ENCODE measurements at places on chromosomes 12 and 14.
A peak's percentile ranks its signal among the peaks of the same experiment; 100 is the strongest.

- no peak for DNase-seq
Observed at GRCh38 chr12:89494411-89495231, 30.0 kb downstream of the GALNT4 start.

- DNase-seq, result no peak
Observed at GRCh38 chr12:9740106-9740750, 7.3 kb upstream of the CLECL1 start.

DNA sequence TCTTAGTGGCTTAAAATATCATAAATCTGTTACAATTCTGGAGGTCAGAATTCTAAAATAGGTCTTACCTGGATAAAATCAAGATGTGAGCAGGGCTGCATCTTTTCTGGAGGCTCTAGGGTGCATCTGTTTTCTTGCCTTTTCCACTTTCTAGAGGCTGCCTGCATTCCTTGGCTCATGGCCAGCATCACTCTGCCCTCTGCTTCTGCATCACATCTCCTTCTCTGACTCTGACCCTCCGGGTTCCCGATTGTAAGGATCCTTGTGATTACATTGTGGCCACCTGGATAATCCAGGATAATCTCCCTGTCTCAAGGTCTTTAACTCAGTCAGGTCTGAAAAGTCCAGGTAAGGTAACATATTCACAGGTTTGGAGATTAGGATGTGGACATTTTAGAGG lies 11.0 kb upstream of the BMP4 start:
- DNase-seq, result no peak

DNA sequence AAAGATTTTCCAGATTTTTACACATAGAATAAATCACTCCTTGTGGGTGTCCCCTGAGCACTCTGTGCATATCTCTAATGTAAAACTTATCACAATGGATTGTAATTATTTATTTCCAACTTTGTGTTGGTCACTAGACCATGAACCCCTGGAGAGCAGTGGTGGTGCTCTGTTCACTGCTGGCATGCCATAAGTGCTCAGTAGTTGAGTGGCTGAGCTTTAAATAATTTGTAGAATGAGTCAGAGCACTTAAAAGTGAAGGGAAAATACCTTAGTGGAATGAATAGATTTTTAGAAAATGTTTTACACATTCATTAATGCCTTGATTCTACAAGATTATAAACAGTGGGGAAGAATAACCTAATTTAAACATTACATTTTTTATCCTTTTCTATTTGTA lies 6.3 kb downstream of the MGAT4C start:
- no peak for DNase-seq

- DNase-seq, result no peak
Observed at GRCh38 chr12:111409403-111409779, 3.7 kb downstream of the SH2B3 start.

- peak; percentile 50 for DNase-seq
Observed at GRCh38 chr12:49043856-49044258, 16.7 kb downstream of the KMT2D start.

DNA sequence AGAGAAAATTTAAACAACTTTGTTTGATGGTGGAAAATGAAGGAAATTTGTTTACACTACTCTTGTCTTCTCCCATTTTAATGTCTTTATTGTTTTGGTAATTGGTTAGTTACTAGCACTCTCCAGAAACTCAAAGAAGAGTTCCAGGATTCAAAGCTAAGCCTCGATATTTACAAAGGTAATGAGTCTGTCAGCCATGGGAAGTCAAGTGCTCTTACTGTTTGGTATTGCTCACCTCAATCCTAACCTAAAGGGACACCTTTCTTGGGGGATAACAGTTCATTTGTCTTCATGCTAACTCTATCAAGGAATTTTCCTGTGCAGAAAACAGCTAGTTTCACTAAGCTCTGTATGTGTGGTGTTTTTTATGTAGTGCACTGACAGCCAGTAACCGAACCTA lies 222.9 kb upstream of the LMO3 start:
- DNase-seq, result no peak

DNA sequence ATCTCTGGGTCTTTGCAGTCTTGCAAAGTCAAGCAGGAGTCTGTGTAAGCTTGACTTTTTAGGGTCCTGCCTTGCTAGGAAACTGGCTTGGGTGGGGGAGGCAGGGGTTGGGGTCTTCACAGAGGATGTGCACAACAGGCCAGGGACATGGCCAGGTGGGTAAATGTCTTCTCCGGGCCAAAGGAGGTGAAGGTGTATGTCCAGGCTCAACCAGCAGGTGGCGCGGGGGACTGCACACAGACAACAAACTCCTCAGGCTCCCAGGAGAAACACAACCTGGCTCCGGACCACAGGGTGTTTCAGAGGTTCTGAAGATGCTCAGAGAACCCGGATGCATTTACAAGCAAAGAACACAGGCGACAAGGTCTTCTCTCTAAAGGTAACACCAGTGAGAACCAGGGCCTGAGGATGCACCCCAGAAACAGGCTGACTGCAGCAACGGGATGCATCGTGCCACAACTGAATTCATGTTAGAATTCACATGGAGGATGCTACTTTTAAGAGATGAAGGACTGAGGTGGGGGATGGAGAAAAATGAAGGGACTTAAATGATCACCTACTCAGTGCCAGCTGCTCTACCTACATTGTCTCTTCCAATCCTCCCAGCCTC lies 56.0 kb downstream of the PLEKHG3 start:
- DNase-seq, result no peak

DNA sequence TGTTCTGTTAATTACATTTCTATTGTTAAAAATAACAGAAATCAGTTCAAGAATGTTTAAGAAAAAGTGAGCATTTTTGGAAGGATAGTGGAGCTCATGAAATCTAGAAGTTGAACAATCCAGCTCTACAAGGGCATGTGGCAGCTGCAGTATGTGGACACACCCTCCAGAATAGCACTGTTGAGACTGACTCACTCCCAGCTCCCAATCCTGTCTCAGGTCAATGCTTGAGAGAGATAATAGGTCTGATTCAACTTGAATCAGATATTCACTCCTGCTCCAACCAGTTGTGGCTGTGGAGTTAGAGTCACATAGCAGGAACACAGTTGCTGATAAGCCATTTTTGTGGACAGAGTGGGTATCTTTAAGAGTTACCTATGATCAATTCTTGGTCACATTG lies 113.0 kb upstream of the NTF3 start:
- no peak for DNase-seq

DNA sequence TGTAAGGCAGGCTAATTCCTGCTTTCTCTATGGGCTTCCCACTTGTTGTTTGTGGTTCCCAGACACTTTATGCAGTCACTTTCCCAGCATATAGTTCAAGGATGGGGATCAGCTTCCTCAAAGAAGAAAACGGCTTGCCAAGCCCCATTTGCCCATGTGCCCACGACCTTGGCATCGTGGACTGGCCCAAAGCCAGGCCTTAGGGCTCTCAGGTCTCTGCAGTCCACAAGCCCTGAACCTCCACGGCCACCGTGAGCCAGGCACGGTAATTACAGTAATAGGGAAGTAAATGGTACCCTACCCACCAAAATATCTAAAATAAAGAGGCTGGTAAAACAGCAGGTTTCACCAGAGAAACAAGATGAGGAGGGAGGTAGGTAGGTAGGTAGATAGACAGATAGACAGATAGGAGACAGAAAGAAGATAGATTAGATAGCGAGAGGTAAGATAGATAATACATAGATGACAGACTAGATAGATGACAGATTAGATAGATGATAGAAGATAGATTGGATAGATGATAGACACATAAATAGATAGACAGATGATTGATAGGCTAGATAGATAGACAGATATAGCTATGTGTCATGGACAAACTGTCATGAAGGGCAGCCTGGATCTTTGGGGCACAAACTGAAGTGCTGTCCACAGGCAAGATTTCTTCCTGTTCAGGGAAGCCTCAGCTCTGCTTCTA lies 163.1 kb downstream of the SLC15A4 start:
- DNase-seq, result no peak

DNA sequence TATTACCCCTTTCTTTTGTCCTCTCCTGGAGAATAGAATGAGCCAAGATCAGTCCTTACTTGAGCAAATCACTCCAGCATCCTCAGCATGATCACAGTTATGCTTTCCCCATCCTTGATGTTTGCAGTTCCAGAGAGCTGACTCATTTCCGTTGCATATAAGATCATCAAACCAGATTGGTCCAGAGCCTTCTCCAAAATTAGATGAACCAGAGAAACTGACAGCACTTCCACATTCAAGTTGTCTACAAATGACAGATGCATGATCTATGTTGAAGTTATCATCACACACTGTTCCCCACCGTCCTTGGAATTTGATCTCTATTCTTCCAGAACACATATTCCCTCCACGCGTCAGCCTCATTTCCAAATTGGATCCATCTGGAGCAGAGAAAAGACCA lies 4.8 kb downstream of the CD163 start:
- DNase-seq, result no peak

GRCh38 chr12:132904718-132905328 lies 17.4 kb upstream of the CHFR start:
- DNase-seq, result peak; percentile 72

DNA sequence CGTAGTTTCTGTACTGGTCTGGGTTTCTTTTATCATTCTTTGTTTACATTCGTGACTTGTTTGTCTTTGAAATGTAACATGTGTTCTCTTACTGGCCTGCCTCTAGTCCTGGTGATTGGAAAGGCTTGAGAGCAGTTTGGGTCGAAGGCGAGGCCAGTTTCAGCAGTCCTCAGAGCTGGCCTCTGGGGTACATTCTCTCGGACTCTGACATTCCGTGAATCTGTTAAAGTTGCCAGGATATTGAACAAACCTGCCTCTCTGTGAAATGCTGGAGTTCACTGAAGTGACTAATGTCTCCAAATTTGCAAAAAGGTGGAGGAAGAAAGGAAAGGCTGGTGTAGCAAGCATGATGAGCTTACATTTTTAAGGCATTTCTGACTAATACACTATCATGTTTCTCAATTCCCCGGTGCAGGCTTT lies 1.5 kb downstream of the PLEKHA5 start:
- DNase-seq, result no peak

- no peak for DNase-seq
Observed at GRCh38 chr14:99633918-99634317, 11.0 kb upstream of the HHIPL1 start.

GRCh38 chr12:26399381-26399780 lies 204.0 kb downstream of the SSPN start:
- DNase-seq, result no peak

DNA sequence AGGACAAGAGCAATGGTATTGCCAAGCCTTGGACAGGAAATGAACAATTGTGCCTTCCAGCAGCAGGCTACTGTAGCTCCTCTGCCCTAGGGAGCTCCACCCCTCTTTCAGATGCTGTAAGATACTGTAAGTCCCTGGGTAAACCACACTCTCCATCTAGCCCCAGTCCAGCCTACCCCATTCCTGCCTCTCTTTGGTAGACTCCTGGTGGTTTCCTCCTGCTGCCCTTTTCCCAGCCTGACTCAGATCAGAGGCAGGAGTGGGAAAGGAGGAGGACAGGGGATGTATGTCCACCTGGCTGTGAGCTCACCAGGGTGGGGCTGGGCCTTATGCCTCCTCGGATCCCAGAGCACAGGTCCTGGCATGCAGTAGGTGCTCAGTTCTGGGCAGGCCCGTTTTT lies 174.6 kb downstream of the ESRRB start:
- DNase-seq, result no peak

DNA sequence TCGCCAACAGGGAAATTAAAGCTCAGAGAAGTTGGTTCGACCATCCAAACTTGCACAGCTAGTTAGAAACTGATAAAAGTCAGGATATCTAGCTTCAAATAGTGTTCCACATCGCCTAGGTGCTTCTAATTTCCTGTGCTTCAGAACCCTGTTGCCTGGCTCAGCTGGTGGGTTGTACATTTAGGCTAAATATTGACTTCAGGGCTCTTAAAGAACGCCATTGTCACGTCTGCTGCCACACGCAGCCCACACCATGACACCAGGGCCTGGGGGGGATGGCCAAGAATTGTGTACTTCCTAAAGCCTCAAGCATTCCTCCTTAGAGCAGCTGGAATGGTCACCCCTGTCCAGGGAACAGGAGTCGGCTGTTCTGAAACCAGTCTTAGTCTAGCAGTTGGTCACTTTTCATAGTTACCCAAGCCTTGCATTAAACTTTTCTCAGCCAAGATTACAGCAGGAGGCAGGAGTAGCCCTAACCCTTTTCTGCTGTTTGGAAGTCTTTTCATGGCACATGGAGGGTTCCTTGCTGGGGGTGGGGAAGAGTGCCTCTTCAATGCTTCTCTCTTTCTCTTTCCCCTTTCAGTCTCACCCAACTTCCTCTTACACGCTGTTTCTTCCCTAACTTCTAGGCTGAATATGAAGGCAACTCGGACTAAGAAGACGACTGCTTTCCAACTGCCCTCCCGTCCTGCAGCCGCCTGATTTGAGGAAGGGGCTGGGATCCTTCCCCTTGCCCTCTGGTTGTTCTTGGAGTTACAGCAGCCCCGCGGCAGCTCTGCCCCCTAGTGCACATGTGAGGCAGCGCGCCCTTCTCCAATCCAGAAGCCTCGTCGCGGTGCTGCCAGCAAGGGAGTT lies 17.1 kb downstream of the FOS start:
- peak; percentile 50 for DNase-seq

GRCh38 chr14:101605836-101606235 lies 44.5 kb downstream of the DIO3 start:
- DNase-seq, result no peak

GRCh38 chr14:96783915-96784224 lies 13.3 kb upstream of the VRK1 start:
- no peak for DNase-seq

DNA sequence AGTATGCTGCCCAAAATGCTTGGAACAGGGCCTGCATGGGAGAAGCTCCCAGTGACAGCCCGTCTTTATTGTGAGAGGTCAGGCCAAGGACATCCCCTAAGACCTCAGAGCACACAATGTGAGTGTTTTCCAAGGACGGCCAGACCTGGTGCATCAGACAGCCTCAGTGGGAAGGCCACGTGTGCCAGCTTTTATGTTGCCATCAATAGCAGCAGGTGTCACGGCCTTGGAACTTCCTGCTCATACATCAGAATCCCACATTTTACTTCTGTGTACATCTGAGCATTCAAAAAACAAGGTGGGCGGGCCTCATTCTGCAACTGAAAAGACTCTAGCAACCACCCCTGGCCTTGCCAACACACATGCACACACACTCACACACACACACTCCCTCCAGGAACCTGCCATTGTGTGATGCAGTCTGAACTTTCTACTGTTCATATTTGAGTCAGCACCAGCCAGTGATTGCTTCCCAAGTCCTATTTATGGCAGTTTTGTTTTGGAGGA lies 753.1 kb upstream of the TBX3 start:
- DNase-seq, result no peak

DNA sequence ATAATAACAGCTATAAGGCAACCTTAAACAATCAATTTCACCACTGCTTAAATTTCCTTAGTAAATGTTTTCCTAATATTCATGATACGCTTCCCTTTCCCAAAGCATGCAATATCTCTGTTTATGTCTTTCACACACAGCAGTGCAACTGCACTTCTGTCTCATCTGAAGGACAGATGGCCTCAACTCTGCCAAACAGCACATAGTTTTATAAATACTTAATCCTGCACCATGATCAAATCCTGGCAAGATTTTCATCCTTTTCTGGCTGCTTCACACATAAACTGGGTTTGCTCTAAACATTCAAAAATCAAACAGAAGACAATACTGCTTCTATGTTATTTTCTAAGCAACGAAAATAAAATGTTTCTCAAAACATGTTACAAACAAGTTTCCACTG lies 266.3 kb downstream of the ITPR2 start:
- no peak for DNase-seq

GRCh38 chr12:19946550-19946949 lies 421.8 kb upstream of the PDE3A start:
- no peak for DNase-seq

- DNase-seq, result no peak
Observed at GRCh38 chr12:55670276-55670675, 33.6 kb downstream of the OR10P1 start.

- DNase-seq, result no peak
Observed at GRCh38 chr12:4828176-4828575, 81.5 kb upstream of the KCNA1 start.

GRCh38 chr14:69427596-69427995 lies 29.1 kb downstream of the SLC39A9 start:
- DNase-seq, result no peak

Measured in activated CD8-positive, alpha-beta memory T cell treated with anti-CD3 and anti-CD28 coated beads for 4 hours (primary cell).